ENCODE measurements at places on chromosomes 6 and 20. TPM values are rescaled to one million over a fixed set of nuclear protein-coding genes. Genes with fewer than 3 reads are reported as not detected.

- no peak for DNase-seq
Measured at GRCh38 chr6:15893556-15894253, 230.9 kb upstream of the DTNBP1 start.

The IL20RA gene
- total RNA-seq: 1.7 TPM

The TGM3 gene
- not detected for total RNA-seq

The OTOR gene
- not detected for total RNA-seq

The GPR6 gene
- 0.37 TPM for total RNA-seq
